ENCODE measurements at places on chromosomes 16 and 17. TPM values are rescaled to one million over a fixed set of nuclear protein-coding genes. Genes with fewer than 3 reads are reported as not detected.

DNA sequence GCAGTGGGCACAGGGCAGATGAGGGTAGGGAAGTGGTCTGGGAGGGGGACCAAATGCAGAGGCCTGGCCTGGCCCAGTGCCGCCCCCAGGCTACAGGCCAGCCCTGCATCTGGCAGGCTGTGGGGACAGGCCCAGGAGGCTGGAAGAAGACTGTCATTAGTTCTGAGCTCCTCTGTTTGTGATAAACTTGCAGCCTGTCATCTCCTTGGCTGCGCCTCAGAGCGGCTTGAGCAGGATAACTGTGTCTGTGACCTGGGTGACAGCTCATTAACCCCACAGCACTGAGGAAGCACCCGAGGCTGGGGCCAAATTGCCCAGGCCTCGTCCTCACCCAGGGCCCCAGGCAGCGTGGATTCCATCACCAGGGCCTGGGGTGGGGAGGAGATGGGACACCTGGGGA, 23.9 kb downstream of the ABCC3 start:
- peaks cover 11% of the 10 kb centered on the region for H3K36me3 ChIP-seq
- no peak overlapping the region for H3K27ac ChIP-seq
- DNase-seq, result no peak
- no peak overlapping the region for H3K4me3 ChIP-seq

DNA sequence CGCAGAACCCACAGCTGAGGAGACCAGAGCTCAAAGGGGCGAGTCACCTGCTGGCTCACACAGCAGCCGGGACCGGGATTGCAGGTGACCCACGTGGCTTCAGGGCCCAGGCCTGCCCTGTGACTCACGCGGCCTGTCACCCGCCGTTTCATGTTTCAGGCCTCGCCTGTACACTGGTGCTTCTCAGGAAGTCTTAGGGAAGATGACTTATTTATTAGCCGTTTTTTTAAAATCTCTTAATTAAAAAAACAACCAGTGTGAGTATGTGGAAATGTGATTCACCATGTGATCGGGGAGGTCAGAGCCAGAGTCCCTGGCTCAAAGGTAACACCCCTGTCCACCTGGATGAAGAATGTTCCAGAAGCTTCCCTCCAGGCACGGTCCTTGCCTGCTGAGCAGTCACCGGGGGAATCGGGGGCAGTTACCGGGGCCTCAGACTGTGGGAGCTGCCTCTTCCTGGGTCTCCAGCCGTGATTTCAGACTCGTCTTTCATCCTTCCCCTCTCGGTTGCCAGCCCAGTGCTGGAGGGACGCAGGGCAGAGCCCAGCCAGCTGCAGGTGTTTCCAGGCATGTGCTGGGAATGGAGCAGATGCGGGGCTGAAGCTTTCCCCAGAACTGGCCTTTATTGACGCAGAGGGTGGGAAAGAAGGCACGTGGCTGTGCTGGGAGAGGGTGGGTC, 49.3 kb downstream of the CMIP start:
- DNase-seq, result peak; percentile 96
- peaks cover 10% of the 10 kb centered on the region for H3K4me1 ChIP-seq
- H3K27me3 ChIP-seq, result no peaks in the 10 kb centered on the region
- H3K4me3 ChIP-seq, result no peak overlapping the region
- H3K36me3 ChIP-seq, result peaks cover 3% of the 10 kb centered on the region

The MNT gene
- 12.3 TPM for total RNA-seq

The KRTAP4-5 gene
- total RNA-seq, result not detected

DNA sequence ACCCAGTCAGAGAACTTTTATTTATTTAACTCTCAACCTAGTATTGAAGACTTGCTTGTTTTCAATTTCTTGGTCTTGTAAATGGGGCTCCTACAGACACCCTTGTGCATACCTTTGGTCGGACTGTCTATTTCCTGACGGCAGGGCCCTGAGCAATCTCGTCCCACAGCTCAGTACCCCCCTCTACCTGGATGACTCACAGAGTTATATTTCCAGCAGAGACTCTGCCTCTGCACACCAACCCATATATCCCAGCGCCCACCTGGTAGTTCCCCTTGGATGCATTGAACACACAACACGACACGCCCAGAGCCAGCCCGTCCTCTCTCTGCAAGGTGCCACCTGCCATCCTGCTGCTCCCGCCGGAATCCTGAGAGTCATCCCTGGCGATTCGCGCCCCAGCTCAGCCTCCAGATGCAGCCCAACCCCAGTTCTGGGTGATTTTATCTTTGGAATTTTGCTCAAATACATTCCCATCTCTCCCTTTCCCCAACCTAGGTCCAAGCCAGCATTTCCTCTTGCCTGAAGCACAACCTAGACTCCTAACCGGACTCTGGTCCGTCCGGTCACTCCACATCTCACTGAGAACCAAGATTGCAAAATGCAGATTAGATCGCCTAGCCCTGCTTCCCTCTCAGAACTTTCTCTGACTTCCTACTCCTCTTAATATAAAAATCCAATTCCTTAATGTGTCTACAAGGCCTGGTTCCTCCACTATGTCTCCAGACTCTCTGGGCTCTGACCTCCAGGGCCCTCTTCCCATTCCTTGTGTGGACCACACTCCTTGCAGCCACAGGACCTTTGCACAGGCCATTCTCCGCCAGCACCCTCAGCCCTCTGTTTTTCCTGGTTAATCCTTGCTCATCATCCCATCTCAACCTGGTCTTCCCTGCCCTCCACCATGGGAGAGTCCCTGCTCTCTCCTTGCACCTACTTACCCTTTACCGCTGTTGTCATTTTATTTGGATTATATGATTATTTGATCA, 129.2 kb downstream of the SEC14L1 start:
- no peaks in the 10 kb centered on the region for H3K36me3 ChIP-seq
- H3K4me3 ChIP-seq, result no peak overlapping the region
- H3K27ac ChIP-seq, result no peak overlapping the region
- H3K4me1 ChIP-seq, result no peaks in the 10 kb centered on the region
- DNase-seq, result peak; percentile 56

The WNK4 gene
- total RNA-seq, result under 0.01 TPM

- H3K27me3 ChIP-seq, result no peaks in the 10 kb centered on the region
- H3K27ac ChIP-seq, result no peak overlapping the region
- DNase-seq, result peak; percentile 92
- H3K4me3 ChIP-seq, result no peak overlapping the region
- peaks cover 7% of the 10 kb centered on the region for H3K36me3 ChIP-seq
- H3K4me1 ChIP-seq, result no peaks in the 10 kb centered on the region
Measured at GRCh38 chr16:56950881-56951771, 10.6 kb upstream of the CETP start.

DNA sequence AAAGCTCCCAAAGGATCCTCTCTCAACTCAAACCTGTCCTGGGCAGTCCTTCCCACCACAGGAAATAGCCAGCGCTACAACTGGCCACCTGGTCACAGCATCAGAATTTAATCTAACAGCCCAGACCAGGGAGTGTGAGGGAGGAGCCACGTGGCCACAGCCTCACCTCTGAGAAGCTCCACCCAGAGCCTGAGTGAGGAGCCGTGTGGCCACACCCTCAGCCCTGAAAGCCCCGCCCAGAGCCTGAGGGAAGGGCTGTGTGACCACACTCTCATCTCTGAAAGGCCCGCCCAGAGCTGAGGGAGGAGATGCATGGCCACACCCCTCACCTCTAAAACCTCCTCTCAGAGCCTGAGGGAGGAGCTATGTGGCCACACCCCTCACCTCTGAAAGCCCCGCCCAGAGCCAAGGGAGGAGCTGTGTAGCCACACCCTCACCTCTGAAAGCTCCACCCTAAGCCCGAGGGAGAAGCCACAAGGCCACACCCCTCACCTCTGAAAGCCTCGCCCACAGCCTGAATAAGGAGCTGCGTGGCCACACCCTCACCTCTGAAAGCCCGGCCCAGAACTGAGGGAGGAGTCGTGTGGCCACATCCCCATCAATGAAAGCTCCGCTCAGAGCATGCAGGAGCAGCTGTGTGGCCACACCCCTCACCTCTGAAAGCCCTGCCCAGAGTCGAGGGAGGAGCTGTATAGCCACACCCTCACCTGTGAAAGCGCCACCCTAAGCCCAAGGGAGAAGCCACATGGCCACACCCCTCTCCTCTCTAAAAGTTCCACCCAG, 28.6 kb downstream of the SLC38A8 start:
- DNase-seq, result peak; percentile 77
- no peak overlapping the region for H3K27ac ChIP-seq
- H3K36me3 ChIP-seq, result no peaks in the 10 kb centered on the region
- no peak overlapping the region for H3K4me3 ChIP-seq
- H3K27me3 ChIP-seq, result peaks cover 3% of the 10 kb centered on the region
- no peaks in the 10 kb centered on the region for H3K4me1 ChIP-seq

DNA sequence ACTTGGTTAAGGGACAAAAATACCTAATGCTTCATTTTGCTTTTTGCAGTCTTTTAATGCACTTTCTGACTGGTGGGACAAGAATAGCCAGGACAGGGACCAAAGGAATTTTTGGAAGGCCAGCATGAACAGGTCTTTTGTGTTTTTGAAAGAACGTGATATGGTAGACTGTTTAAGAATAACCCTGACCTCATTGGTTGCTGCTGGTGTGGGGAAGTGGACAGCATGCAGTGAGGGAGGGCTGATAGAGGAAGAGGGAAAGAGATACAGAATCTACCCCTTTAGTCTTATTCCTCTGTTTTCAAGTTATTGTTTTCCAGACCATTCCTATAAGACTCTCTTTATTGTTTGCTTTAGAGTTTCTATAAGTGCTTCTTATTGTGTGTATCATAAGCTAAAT, 816.2 kb downstream of the CDH11 start:
- no peaks in the 10 kb centered on the region for H3K36me3 ChIP-seq
- DNase-seq, result no peak
- no peak overlapping the region for H3K4me3 ChIP-seq
- no peaks in the 10 kb centered on the region for H3K4me1 ChIP-seq

- no peak overlapping the region for H3K27ac ChIP-seq
- H3K4me1 ChIP-seq, result peaks cover 5% of the 10 kb centered on the region
- H3K27me3 ChIP-seq, result no peaks in the 10 kb centered on the region
Measured at GRCh38 chr16:74729783-74730683, 29.4 kb upstream of the MLKL start.

- peaks cover 11% of the 10 kb centered on the region for H3K4me1 ChIP-seq
- no peaks in the 10 kb centered on the region for H3K27me3 ChIP-seq
- peaks cover 2% of the 10 kb centered on the region for H3K36me3 ChIP-seq
- H3K27ac ChIP-seq, result no peak overlapping the region
- H3K4me3 ChIP-seq, result no peak overlapping the region
Measured at GRCh38 chr17:4838309-4838785, 5.2 kb downstream of the MINK1 start.

DNA sequence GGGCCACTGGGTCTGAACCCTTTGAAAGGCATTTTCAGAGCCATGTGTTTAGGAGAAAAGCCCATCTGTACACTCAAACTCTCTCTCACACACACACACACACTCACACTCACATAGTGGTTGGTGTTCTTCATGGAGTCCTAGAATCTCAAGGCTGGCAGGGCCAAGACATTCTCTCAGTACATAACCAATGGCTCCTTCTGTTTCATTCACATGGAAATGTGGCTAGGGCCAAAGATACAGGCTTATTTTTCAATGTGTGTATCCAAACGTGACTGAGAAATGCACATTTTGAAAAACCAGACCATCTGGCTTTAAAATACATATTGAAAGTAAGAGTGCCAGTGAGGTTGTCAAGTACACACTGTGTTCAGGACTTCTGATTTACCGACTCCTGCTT, 59.0 kb upstream of the SALL1 start:
- H3K27me3 ChIP-seq, result no peaks in the 10 kb centered on the region
- DNase-seq, result no peak
- no peaks in the 10 kb centered on the region for H3K4me1 ChIP-seq
- no peak overlapping the region for H3K4me3 ChIP-seq

DNA sequence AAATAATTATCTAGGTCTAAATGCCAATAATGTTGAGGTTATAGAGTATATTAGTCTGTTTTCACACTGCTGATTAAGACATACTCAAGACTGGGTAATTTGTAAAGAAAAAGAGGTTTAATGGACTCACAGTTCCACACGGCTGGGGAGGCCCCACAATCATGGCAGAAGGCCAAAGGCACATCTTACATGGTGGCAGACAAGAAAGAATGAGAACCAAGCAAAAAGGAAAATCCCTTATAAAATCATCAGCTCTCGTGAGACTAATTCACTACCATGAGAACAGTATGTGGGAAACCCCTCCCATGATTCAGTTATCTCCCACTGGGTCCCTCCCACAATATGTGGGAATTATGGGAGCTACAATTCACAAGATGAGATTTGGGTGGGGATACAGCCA, 2.9 kb upstream of the KATNB1 start:
- no peaks in the 10 kb centered on the region for H3K36me3 ChIP-seq
- H3K27ac ChIP-seq, result no peak overlapping the region
- no peaks in the 10 kb centered on the region for H3K27me3 ChIP-seq
- no peak for DNase-seq
- no peak overlapping the region for H3K4me3 ChIP-seq
- H3K4me1 ChIP-seq, result peaks cover 13% of the 10 kb centered on the region

- H3K36me3 ChIP-seq, result no peaks in the 10 kb centered on the region
- H3K27me3 ChIP-seq, result no peaks in the 10 kb centered on the region
- H3K4me3 ChIP-seq, result no peak overlapping the region
- no peak overlapping the region for H3K27ac ChIP-seq
Measured at GRCh38 chr16:49809062-49809461, 46.9 kb downstream of the ZNF423 start.

- H3K4me3 ChIP-seq, result peak within 1 kb of the TSS; percentile 7
- no peaks in the 10 kb centered on the region for H3K4me1 ChIP-seq
- H3K36me3 ChIP-seq, result no peaks in the 10 kb centered on the region
- peak; percentile 66 for DNase-seq
- H3K27ac ChIP-seq, result no peak within 1 kb of the TSS
- peaks cover 63% of the 10 kb centered on the region for H3K27me3 ChIP-seq
Measured at GRCh38 chr17:74736513-74737298, at the start of gene RAB37. RAB37 (plus strand) TSS chr17:74737256; CDS start chr17:74737273, 17 bp downstream.

DNA sequence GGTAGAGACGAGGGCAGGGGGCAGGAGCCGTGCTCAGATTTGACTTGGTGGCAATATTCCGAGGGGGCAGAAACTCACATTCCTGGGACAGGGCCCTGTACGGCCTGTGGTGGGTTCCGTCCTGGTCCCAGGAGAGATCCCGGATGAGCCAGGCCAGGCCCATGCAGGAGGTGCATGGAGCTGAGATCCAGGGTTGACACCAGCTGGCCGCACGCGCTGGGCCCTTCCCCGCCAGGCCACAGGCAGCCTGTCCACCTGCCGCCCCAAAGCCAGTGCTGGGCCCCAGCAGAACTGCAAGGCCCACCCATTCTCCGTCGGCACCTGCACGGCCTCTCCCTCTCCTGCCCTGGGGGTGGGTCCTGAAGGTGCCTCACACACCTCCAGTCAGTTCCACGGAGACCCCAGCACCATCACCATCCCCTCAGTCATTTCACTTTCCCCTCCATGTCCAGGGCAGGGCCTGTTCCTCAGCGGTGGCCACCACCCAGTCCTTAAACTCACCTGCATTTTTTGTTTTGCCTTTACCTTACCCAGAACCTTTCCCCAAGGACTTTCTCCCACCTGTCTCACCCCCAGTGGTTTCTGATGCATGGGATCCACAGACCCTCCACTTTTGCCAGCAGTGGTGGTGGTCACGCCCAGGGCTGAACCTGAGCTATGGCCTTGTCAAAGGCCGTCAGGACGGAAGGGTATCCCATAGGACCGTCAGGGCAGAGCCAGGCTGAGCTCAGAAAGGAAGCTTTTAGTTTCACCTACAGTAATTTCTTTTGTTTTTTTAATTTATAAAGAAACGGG, 25.1 kb upstream of the CDH15 start:
- peaks cover 29% of the 10 kb centered on the region for H3K36me3 ChIP-seq
- H3K27me3 ChIP-seq, result no peaks in the 10 kb centered on the region
- peak; percentile 87 for DNase-seq
- no peak overlapping the region for H3K4me3 ChIP-seq
- no peaks in the 10 kb centered on the region for H3K4me1 ChIP-seq

- no peak for DNase-seq
- H3K4me1 ChIP-seq, result peaks cover 35% of the 10 kb centered on the region
- no peak overlapping the region for H3K27ac ChIP-seq
- peaks cover 6% of the 10 kb centered on the region for H3K36me3 ChIP-seq
- H3K4me3 ChIP-seq, result no peak overlapping the region
- H3K27me3 ChIP-seq, result no peaks in the 10 kb centered on the region
Measured at GRCh38 chr16:67026570-67026969, 2.4 kb upstream of the CBFB start.
